ENCODE measurements at places on chromosomes 11 and 22.

GRCh38 chr22:48709453-48709852 lies 1118.2 kb downstream of the BRD1 start:
- DNase-seq, result peak; percentile 6

GRCh38 chr11:82465481-82465880 lies 268.2 kb downstream of the FAM181B start:
- DNase-seq, result no peak

GRCh38 chr11:127493330-127494022 lies 492.9 kb upstream of the KIRREL3 start:
- no peak for DNase-seq

DNA sequence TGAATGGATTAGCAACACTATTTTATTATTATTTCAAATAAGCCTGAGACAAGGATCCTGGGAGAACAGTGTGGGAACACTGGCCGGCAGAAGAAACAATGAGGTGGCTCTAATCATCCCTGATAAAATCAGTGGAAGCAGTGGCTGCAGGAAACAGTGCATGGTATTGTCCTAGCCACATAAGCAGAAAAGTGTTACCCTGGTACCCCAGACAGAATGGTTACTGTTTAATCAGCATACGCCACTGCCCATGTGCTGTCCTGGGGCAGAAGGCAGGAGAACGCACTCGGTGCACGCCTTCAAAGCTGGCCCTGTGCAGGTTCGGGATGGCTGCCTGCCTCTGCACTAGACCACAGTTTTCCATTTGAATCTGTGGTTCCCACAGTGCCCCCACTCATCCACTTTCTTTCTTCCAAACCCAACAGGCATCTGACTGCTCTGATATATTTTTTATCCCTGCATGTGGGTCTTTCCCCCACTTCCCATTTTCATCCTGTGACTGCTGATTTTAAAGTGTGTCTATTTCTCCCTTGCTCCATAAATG lies 25.7 kb downstream of the OPCML start:
- DNase-seq, result no peak

GRCh38 chr11:30395751-30396150 lies 72.8 kb downstream of the ARL14EP start:
- no peak for DNase-seq

- peak; percentile 81 for DNase-seq
Observed at GRCh38 chr11:69127081-69127850, 28.5 kb upstream of the SMIM38 start.

DNA sequence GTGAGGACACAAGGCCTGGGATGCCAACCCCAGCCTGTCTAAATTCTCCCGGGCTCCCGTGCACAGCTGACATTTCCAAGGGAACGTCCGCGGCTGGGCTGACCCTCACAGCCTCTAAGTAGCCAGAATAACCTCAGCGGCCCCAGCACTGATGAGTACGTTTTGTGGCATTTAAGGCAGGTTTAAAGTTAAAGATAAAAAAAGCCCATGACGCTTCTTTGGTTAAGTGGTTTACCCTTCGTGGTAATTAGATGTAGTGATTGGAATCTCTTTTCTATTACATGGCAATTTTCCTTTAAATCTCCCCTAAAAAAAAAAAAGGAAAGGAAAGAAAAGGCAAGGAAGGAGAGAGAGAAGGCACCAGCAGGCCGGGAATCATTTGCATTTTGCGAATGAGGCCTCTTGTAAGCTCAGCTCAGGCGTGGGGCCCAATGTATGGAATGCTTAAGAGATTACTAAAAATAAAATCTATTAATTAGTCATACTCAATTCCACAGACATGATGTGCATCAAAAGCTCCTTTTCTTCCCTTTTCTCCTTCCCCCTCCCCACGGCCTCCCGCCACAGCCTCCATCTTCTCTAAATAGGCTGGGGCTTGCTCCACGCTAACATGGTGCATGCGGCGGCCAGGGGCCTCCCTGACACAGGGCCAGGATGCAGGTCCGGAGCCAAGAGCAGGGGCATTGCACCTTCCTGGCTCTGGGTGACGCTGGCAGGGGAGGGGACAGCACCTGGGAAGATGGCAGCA lies 44.1 kb downstream of the MACROD1 start:
- DNase-seq, result no peak
